ENCODE measurements at places on chromosomes 7 and 10.

GRCh38 chr7:140060788-140061606, 1.8 kb downstream of the PARP12 start:
- no peak for DNase-seq

GRCh38 chr7:17133977-17134376, 164.5 kb upstream of the AHR start:
- DNase-seq, result no peak

- DNase-seq, result no peak
Observed at GRCh38 chr7:98830972-98831548, 38.8 kb downstream of the TMEM130 start.

GRCh38 chr10:103171278-103171677, 21.8 kb downstream of the NT5C2 start:
- DNase-seq, result no peak

DNA sequence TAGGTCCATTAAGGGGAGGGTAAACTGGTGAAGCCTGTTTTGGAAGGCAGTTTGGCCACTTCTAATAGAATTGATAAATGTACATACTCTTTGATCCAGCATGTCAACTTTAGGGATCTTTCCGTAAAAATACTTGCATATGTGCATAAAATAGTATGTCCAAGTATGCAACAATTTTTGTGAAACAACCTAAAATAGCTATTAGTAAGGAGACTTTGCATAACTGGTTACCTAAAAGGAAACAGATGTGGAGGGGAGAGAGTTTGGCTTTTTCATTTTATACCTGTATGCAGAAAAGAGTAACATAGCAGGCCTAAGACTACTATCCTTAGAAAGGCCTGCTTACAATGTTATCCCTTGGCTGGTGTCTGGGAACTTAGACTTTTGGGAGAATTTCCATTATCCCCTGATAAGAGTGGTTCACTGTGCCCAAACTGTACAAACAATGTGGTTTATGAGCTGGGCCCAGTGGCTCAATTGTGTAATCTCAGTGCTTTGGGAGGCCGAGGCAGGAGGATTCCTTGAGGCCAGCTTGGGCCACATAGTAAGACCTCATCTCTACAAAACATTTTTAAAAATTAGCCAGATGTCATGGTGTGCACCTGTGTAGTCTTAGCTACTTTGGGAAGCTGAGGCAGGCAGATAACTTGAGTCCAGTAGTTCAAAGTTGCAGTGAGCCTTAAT, 21.3 kb downstream of the PTPN12 start:
- no peak for DNase-seq

- DNase-seq, result no peak
Observed at GRCh38 chr7:70439651-70440050, 692.3 kb upstream of the GALNT17 start.

- DNase-seq, result peak; percentile 71
Observed at GRCh38 chr7:151017953-151018420, 6.3 kb downstream of the ATG9B start.

DNA sequence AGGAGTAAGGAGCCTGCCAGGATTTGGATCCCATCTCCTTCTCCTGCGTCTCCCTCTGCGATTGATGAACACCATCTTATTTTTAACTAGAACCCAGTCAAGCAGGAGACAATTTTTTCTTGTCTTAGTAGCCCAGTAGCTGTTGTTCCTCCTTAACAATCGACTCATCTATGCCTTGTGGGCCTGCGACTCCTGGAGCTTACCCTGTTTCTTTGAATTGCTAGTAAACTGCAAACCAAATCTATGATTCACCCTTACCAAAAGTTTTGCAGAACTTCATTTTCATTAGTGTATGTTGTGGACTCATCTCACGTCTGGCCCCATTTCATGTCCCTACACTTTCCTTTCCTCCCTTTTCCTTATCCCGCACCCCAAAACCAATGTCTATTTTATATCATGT, 37.7 kb downstream of the TRIL start:
- DNase-seq, result no peak

DNA sequence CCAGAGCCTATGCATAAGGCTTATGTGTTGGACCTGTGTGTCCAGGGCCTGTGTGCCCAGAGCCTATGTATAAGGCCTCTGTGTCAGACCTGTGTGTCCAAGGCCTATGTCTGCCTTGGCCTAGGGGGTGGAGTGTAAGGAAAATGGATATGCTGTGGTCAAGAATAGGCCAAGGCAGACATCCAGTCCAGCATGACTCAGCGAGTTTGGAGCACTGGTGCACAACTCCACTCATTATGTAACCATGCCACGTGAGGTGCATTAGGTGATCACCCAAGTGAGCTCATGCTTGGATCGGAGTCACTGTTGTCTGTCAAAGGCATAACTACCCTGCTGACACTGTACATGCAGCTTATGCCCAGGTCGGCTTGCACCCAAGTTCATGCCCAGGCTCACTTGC, 238.9 kb downstream of the CACNA2D1 start:
- DNase-seq, result no peak

DNA sequence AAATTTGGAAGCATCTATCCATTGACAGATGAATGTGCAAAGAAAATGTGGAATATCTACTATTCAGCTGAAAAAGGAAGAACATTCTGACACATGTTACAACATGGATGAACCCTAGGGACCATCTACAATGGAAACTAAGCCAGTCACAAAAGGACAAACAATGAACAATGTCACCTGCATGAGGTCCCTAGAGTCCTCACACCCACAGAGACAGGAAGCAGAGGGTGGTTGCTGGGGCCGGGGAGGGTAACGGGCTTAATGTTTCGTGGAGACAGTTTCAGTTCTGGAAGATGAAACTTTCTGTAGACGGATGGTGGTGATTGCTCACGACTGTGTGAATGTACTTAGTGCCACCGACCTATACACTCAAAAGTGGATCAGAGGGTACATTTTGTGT, 282.9 kb downstream of the ADARB2 start:
- no peak for DNase-seq

DNA sequence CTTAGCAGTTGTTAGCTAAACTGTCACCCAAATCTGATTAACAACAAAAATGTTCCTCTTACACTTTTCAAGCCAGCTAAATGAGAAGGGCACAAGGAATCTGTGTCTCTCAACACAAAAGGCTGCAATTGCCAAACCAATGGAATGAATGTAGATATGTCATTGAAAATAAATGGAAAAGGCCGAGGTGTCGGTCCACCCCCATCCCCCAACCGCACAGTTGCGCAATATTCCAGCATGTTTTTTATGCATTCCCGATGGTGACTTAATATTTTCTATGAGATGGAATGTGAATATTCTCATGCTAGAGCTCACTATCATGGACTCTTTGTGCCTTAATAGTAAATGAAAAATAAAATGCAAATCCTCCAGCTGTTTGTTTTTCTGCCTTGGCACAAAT, 181.6 kb upstream of the LRGUK start:
- no peak for DNase-seq

- DNase-seq, result no peak
Observed at GRCh38 chr7:23662124-23662983, 17.6 kb upstream of the FAM221A start.

- DNase-seq, result no peak
Observed at GRCh38 chr7:134997214-134997885, 11.0 kb downstream of the AGBL3 start.

DNA sequence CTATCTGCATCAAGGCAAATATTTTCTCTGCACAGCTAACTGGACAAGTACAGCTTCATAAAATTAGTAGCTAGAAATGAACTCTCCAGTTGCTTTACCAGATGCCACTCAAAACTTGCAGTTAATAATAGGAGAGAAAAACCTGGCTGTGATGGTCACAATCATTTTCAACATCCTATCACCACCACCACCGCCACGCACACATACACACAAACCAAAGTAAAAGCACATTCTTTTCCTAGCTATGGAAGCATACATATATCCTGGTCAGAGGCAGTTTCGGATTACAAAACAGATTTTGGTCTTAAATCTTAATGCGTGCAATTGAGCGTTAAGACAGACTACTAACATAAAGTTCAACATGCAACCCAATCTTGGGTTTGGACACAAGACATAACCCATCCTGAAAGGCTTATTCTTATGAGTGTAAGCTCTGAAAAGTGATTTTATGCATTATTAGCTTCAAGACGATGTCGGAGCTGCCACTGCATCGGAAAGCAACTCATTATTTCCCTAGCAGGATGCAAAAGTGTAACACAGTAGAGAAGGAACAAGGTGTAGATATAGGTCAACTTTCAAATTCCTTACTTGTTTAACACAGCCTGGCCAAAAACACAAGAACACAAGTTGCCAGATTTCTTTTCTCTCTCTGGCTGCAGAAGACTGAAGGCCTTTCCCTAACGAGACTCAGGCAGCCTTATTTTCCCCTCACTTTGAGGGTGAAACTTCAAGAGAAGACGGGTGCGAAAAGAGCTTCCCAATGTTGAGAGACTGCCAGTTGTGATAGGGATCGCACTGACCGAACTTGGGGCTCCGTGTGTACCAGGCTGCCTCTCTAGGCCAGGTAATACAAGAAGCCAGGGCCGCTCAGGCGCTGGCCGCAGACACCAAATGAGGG, 1.2 kb downstream of the CACUL1 start:
- no peak for DNase-seq

- no peak for DNase-seq
Observed at GRCh38 chr7:45703373-45703821, 129.2 kb downstream of the ADCY1 start.

GRCh38 chr7:32357535-32358277, 132.5 kb downstream of the LSM5 start:
- DNase-seq, result no peak

DNA sequence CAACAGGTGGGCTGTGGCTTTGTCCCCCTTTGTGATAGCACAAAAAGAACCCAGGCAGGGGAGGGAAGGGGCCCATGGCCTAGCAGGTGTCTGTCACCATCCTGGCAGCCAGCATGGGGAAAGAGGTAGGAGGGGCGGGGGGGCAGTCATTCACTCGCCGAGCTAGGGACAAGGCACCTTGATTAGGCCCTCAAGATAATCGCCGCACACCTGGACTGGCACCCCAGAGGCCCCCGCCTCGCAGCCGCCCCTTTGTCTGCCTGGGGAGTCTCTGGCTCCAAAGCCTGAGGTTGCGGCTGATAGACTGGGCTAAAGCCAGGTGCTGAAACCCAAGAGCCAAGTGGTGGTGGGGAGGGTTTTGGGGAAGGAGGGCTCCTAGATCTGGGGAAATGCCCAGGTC, 151.2 kb upstream of the PCBD1 start:
- no peak for DNase-seq

- no peak for DNase-seq
Observed at GRCh38 chr10:116043861-116044260, 229.1 kb downstream of the GFRA1 start.

GRCh38 chr10:43203448-43204041, 63.3 kb downstream of the RASGEF1A start:
- no peak for DNase-seq

DNA sequence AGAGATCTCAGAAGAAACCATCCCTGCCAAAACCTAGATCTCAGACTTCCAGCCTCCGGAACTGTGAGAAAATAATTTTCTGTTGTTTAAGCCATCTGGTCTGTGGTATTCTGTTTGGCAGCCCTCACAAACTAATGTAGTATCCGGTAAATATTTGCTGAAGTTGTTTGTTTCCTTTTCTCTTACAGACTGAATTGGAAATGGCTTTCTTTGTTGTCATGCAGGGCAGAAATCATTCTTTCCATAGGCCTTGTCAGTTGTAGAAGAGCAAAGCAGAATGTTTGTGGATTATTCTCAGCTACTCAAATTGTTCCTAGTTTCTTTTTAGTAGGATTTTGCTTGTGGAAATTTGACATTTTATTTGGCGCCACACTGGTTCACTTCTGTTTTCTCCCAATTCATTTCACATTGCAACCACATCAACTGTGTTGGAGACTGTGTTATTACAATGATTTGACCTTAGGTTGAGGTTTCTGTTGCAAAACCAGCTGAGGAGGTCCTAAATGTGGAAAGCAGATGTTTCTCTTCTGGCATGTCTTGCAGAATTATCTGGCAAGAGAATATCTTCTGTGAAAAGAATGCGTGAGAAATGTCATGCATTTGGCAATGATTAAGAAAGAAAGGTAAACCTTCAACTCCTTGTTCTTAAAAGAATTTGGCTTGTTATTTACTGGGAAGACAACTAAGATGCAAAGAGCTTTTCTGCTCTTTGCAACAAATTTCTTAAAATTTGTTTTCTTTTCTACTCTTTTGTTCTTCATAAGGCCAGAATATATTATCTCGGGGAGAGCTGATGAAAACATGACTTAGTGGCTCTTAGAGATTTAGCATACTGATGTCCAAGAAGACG, 25.8 kb downstream of the ACTA2 start:
- DNase-seq, result no peak

GRCh38 chr7:101896316-101896715, 78.9 kb downstream of the CUX1 start:
- no peak for DNase-seq

GRCh38 chr7:1902231-1902855, 232.3 kb downstream of the ELFN1 start:
- no peak for DNase-seq

DNA sequence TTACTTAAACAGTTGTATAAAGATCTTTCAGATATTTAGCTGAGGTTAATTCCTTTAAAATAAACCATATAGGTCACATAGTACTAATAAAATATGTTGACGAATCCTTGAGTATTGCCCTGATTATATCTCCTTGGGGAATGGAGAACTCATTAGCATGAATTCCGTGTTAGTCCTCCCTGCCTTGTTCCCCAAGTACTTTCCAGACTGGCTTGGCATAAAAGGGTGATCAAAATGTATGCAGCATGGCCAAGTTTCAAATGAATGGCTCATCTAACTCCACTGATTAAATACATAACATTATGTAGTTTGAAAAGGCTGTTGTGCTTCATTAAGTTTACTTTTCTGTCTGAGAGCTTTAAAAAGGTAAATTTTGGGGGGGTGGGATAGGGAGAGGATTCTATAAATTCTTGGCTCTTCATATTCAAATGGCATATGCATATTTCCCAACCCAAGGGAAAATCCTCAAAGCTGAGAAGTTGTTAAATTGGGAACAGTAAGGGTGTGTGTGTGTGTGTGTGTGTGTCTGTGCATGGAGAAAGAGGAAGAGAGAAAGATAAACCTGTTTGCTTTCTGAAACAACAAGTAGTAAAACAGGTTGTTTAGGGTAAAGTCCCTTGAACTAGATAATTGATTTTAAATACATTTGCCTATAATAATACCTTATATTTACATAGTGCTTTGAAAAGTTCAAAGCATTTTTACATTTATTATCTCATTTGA, 4.8 kb upstream of the ADD3 start:
- no peak for DNase-seq
